Naive thymus-derived CD8-positive, alpha-beta T cell (primary cell): ENCODE measurements at places on chromosomes 4 and X.

DNA sequence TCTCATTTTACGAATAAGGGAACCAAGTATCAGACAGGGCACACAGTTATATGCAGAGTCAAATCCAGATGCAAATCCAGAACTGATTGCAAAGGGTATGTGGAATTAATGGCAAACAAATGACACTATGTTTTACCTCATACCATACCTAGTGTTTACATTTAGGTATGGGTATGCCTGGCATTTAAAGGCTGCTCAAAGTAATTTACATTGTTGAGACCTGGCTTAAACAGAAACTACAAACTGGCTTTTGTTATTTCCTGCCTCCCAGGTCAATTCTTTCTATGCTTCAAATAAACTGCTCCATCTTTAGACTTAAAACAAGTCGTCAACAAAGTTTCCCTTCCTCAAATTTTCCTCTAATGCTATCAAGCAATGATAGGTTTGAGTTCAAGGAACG is 33.7 kb downstream of the ANKRD17 start:
- DNase-seq, result no peak

DNA sequence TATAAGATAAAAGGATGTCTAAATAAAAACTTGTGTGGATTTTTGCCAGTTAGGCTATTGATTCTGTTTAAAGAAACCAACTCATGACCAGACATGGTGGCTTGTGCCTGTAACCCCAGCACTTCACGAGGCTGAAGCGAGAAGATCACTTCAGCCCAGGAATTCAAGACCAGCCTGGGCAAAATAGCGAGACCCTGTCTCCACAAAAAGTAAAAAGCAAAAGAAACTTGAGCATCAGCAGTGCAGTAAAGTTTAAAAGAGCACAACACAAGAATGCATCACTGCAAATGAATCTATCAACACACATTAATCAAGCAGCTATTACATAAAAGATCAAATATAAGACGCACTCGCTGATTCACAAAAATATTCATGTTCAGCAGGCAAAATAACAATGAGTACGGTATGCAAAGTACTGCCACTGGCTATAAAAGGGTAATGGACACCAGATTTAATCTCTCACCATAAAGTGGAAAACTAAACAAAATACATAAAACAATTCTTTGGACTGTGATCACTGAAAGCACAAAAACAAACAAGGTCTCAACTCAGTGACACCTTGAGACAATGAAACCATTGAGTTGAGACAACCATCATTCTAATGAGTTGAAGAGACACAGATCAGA is 41.3 kb downstream of the LRBA start:
- no peak for DNase-seq

- DNase-seq, result no peak
Observed at GRCh38 chr4:88102026-88102425, 56.4 kb downstream of the ABCG2 start.

GRCh38 chr4:7634661-7635251 is 200.0 kb upstream of the PSAPL1 start:
- DNase-seq, result no peak

DNA sequence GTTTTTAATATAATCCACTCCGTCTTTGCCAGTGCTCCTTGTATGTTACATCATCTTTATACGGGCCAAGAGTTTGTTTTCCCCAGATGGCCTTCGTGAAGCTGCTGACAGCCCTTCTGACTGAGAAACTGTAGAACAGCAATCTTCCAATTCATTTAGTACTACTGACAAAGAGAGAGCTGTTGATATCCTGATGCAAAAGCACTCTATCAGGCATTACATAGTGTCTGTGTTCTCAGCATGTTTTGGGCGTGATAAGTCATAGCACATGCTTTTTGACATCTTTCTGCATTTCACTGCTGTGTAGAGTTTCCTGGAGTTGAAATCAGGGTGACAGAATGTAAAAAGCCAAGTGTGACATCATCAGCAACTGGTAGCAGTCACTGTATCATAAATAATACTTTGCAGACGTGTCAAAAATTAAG is 746.3 kb upstream of the FAM241A start:
- DNase-seq, result no peak

DNA sequence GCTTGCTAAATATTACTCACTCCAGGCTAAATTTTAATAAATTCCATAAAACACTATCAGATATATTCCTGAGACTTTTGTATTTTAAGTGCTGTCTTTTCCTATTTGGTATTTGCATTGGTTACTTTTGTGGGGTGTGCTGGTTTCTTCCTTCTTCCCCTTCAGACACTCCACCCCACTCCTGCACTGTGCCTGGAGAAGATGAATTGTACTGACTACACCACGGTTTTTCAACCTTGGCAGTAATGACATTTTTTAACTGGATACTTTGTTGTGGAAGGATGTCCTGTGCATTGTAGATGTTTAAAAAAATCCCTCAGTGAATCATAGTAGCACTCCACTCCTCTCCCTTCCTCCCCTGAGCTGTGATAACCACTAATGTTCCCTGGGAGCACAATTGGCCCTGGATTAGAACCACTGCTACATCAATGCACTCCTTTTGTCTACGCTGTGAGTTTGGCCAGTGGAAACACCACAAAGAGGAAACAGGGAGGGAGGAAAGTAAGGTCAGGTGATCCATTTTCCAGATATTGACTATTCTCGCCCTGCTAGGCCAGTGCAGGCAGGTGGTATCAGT is 36.3 kb downstream of the SNCA start:
- DNase-seq, result no peak

GRCh38 chr4:132124624-132124974 is 1024.5 kb upstream of the PCDH10 start:
- no peak for DNase-seq

DNA sequence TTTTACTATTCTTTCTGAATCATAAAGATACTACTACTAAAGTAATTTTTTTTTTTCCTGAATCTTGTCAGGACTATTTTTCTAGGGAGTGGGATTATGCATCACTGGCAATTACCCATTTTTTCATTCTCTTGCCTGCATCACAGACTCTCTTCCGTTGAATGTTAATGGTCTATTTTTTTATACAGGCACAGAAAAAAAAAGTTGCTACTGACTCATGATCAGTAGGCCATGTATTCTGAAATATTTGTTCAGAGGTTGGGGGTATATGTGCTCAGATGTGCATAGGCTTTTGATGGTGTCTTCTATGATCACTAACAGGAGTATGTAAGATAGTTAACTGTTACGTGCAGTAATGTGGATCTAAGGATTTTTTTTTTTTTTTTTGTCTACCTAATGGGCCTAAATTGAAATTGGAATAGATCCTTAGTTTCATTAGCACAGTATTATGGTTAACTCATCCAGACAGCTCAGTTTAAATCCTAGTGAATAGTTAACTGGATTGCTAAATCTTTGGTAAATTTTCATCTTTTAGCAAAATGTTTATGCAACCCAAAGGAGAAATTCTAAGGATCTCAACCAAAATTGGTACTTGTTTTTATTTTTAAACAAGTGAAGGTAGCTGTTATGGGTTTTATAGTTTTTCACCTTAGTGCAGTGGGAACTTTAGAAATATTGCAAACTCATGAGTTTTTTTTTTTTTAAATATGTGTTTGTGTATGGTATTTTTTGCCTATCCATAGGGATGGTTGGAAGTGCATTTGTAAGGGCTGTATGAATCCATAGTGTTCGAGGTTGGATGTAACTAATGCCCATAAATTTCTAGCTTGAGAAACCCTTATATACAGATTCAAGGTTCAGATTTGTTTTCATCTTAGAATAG is 12.1 kb downstream of the BMP2K start:
- no peak for DNase-seq

DNA sequence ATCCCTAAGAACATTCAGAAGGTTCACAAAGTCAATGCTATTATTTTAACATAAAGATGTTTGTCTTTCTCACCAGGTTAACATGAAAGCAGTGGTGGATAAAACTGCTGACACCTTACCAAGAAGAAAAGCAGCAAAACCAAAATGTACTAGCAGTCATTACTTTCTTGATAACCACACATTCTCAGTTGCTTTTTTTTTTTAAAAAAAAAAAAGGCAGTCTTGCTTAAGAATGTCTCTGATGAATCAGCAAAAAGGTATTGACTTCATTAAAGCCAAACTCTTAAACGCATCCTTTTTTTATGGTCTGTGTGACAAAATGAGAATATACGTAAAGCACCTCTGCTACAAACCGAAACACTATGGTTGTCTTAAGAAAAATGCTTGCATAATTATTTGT is 31.9 kb downstream of the CDKL2 start:
- DNase-seq, result no peak

- DNase-seq, result no peak
Observed at GRCh38 chrX:40085102-40085551, 12.6 kb downstream of the BCOR start.

DNA sequence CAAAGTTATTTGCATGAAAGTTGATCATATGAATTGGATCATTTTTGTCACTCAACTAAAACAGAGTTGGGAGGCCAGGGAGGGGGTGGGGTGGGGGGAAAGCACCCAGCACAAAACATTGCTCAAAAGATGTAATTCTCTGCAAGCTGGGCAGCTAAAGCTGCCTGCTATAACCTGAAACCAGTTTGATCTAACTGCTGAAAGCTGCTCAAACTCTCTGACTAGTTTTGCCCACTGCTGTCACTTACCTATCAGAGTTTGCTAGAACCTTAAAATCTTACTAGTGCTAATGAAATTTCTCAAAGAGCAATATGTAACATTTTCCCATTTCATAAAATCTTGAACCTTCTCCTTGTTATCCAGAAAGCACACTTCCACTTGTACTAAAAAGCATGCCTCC is 10.4 kb downstream of the CXCL8 start:
- DNase-seq, result no peak

- no peak for DNase-seq
Observed at GRCh38 chr4:119894650-119895208, 171.9 kb downstream of the MAD2L1 start.

- no peak for DNase-seq
Observed at GRCh38 chr4:42150653-42151567, 1.5 kb downstream of the BEND4 start.

GRCh38 chrX:20399728-20400414 is 133.2 kb upstream of the RPS6KA3 start:
- DNase-seq, result no peak

DNA sequence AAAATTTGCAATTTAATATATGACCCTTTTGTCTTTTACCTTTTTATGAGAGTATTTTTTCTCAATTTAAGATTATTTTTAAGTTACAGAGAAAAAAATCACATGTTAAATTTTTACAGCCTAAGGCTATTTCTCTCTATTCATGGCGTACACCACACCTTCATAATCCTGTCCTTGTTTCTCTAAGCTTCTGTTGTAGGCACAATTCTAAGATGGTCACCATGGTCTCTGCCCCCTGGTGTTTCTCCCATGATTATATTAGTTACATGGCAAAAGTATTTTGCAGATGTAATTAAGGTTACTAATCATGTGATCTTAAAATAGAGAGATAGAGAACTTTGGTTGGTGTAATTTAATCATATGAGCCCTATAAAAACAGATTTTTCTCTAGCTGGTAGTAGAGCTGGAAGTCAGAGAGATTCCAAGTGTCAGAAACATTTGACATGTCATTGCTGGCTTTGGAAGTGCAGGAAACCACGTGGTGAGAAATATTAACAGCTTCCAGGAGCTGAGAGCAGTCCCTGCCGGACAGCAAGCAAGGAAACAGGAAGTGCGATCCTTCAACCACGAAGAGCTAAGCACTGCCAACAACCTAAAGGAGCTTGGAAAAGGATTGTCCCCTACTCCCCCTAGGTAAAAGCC is 89.8 kb downstream of the EIF4E start:
- DNase-seq, result no peak

GRCh38 chr4:141486375-141486997 is 149.9 kb upstream of the IL15 start:
- no peak for DNase-seq

DNA sequence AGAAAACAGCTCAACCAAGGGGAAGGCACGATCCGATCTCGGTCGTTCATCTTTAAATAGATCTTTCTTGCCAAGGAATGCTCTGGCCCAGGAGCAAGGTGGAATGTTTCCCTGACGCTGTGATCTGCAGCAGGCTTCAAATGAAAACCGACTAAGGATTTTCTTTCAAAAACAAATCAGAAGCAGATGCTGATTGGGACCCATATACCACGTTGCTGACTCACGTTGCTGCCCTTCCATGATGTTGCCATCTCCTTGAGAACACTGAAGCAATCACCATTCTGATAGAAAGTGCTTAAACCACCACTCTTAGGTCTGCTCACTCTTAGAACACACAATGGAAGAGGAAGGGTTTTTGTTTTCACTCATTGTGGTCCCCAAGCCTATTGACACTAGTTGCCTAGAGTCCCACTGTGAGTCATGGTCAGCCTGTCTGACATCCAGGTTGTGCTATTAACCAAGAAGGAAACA is 26.1 kb downstream of the LAMTOR3 start:
- no peak for DNase-seq

- DNase-seq, result no peak
Observed at GRCh38 chrX:134774190-134775048, 116.1 kb upstream of the PLAC1 start.

GRCh38 chr4:140800666-140801065 is 44.5 kb upstream of the TBC1D9 start:
- DNase-seq, result no peak

DNA sequence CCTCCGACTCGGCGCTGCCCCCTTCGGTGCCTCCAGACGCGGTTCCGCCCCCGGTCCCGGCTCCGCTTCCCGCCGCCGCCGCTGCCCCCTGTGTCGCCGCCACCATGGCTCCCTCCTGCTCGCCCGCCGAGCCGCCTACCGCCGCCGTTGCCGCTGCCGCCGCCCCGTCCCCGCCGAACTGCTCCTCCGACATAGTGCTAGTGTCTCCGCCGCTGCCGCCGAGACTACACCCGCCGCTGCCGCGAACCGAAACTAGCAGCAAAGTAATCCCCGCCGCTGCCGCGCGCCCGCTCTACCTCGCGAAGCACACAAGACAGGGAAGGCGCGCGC is 340 bp downstream of the HNRNPD start:
- no peak for DNase-seq

- no peak for DNase-seq
Observed at GRCh38 chrX:154509455-154509854, 6.6 kb downstream of the FAM3A start.

DNA sequence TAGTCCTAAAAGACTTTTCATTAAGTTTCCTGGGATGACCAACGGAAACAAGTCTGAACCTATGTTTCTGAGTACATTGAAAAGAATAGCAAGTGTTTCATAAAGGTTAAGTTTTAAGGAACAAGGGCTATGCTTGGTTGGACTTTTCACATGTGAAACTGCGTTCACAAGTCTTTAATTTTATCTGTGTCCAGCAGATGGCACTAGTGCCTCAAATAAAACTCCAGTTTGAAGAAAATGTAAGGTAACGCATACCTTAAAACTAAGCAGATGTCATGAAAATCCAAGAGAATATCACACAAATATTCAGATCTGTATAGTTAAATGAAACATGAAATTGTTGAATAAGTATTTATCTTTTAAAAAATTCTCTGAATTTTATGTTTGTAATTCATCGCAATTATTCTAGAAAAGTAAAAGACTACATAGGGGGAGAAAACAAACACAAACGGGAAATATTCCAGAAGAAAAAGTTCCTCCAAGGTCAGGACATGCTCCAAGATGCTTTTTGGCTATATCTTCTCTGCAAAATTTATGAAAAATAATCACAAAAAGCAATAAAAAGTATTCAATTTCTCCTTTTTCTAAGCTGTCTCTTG is 89.6 kb upstream of the MAD2L1 start:
- DNase-seq, result peak; percentile 66
